ENCODE measurements at places on chromosomes 6 and 20.

DNA sequence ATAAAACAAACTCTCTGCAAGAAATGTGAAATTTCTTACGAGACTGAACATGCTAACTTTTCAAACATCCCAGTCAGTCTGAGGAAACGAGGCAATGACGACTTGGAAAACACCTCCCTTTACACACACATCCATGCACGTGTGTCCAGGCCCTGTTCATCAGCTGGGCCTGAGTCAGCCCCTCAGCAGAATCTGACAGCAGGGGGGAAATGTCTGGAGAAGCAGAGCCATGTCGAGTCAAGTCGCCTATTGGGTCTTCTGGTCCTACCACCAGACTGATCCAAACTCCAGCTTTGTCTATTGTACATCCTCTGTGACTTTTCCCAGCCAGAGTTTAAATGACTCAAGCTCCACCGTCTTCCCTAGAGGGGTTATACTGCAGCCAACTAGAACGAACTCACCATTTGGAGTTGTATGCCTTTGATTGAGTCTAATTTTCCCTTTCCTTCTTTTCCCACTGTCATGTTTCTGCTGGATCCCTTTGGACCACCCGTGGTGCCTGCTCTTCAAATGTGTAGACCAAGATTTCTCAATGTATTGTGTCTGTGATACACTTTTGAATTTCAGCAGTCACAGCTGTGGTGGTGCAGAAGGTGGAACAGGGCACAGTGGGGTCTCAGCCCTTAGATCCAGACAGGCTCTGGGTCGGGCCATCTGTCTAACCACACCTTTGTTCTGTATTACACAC is 254.0 kb downstream of the CDC5L start:
- no peak for DNase-seq

- DNase-seq = no peak
Observed at GRCh38 chr20:34817072-34817471, 8.4 kb downstream of the NCOA6 start.

- DNase-seq = no peak
Observed at GRCh38 chr20:1397710-1398109, 4.9 kb upstream of the FKBP1A start.

- DNase-seq = peak; percentile 44
Observed at GRCh38 chr20:17619351-17620093, 49.6 kb downstream of the DSTN start.

DNA sequence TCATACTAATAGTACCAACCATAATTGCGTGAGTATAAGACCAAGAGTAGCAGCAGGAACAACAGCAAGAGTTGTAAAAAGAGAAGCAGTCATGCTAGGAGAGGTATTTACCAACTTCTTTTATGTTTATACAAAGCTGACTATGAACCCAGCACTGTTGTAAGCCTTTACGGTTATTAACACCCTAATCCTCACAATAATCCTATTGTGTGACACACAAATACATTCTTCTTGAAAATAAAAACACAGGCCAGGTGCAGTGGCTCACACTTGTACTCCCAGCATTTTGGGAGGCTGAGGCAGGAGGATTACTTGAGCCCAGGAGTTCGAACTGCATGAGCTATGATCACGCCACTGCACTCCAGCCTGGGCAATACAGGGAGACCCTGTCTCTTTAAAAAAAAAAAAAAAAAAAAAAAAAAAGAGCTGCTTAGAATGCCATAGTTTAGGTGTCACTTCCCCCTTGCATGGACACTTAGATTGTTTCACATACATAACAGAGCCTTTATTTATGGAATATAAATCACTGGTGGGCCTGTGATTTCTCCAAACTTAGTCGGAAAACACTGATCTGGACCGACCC is 20.2 kb downstream of the HCK start:
- no peak for DNase-seq

DNA sequence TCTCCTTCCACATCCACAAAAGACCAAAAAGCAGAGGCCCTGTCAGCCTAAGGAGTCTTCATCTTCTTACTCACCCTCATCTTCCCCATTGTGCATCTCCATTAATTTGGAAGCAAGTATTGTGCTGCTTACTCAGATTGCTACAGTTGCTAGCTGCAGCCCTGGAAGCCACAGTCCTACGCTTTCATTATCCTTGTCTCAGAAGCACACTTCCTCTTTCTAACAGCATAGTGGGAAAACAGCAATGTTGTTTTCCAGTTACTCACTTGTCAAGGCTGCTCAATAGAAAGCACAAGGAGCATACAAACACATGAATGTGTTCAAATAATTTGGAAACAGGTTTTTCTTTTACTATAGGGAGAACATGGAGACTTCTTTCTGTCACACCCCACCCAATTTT is 76.6 kb upstream of the RBM24 start:
- DNase-seq = no peak

DNA sequence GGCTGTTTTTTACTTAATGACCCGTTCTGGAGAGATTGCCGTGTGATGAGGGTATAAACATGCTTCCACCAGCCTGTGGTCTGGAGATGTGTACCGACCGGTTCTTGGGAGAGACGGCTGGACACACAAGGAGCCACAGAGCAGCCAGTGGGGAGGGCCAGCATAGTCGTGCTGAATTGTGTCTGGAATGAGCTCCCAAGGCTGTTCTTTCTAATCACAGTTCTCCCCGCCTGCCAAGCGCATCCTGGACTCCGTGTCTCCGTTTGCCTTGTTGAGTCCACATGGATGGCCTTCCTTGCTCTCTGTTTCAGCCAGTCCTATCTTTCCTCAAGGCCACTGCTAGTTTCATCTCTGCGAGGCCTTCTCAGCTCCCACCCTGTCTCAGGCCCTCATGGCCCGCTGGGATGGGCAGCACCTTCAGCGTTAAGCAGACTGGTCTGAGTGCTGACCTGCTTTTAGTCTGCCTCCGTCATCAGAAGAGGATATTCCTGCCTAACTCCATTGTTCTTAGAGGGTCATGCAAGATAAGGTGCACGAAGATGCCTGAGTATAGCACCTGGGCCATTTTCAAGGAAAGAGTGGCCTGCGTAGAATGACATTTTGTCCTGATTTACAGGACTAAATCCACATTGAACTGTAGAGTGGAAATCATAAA is 20.6 kb downstream of the MANBAL start:
- no peak for DNase-seq

GRCh38 chr6:163707387-163708355 is 293.2 kb downstream of the QKI start:
- DNase-seq = no peak

DNA sequence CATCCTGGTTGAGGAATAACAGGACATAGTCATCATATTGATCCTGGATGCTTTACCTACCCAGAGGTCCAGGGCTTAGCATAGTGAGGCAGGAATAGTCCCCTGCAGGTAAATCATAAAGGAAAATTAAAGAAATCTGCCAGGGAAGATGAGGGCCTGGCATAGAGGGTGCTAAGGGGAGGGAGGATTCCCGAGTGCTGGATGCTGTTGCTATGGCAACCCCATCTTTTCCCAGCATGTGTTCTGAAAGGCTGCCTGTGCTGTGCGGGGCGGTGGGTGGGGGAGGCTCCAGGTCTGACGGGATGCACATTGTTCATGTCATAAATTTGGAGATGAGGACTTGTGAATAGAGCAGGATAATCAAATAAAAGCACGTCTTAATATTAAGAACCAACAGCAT is 212.6 kb upstream of the PCSK2 start:
- DNase-seq = no peak

DNA sequence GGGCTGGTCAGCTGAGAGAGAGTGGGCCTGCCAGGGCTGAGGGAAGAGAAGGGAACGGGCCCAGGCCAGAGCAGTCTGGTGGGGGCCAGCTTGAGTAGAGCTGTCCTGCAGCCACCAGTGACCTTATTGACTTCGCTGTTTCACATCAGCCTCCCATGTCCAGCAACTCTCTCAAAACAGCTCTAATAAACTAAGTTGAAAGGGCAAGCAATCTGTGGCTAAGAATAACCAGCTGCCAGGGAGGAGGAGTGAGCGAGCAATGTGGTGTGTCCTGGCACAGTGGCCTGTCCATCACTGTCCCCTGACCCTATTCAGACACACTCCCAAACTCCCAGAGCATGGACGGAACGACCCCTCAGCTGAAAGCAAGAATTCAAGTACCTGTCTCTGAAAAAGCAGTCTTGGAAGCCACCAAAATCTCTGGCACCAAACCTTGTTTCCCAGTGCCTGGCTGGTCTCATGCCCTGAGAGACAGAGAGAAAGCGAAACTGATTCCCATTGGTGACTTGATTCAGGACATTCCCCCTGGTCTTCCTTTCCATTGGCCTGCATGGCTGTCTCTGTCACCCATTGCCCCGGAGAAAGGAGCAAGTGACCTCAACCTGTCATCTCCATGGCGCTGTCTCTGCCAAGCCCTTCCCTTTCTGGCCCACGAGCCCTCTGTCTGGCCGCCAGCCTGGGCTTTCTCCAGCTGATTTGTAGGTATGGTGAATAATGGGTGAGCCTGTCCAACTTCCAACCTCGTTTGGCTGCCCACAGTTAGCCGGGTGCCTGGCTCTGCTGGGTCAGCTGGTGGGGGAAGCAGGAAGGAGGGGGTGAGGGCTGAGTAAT is at the start of gene DDO:
Gene DDO (minus strand): TSS at position 490 of the 831 bp plus-strand sequence. CDS start 2,113 bp downstream, outside the sequence.
- peak; percentile 99 for DNase-seq

DNA sequence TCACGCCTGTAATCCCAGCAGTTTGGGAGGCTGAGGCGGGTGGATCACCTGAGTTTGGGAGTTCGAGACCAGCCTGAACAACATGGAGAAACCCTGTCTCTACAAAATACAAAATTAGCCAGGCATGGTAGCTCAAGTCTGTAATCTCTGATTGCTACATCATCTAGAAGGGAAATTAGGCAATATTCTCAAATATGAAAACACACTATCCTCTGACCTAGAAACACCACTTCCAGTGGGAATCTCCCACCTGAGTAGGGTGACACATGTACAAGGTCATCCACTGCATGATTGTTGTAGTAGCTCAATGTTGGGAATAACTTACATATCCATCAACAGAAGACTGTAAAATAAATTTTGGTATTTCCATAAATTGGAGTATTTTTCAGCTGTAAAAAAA is 19.1 kb upstream of the SIRPD start:
- DNase-seq = no peak

DNA sequence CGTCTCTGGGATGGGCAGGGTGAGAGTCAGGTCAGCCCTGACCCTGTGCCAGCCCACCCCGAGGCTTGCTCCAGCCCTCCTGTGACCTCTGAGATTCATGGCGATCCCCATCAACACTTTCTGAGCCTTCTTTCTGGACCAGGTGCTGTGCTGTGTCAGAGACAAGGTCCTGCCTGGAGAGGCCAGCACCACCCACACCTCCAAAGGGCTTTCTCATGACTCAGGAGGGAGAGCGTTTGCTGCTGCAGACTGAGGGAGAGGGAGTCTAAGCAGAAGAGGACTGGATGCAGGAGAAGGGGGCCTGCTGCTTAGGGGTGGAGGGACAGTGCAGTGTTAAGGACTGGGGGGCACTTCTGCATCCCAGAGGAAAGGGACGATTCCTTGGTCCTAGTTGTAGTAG is 193.5 kb downstream of the LRFN2 start:
- DNase-seq = peak; percentile 24

DNA sequence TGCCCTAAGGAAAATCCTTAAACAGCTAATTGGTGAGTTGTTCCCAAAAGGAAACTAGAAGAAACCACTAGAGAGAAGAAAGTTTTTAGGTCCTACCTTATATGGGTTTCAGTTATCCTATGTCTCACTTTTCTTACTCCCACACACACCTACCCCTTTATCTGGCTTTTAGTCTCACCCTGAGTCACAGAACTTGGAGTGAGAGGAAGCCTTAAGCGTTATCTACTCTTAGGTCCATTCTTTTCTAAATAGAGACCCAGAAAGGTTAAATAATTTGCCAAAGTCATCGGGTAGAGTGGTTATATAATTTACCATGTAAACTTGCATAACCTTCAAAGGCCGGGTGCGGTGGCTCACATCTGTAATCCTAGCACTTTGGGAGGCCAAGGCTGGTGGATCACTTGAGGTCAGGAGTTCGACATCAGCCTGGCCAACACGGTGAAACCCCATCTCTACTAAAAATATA is 4.3 kb upstream of the RPP21 start:
- no peak for DNase-seq

DNA sequence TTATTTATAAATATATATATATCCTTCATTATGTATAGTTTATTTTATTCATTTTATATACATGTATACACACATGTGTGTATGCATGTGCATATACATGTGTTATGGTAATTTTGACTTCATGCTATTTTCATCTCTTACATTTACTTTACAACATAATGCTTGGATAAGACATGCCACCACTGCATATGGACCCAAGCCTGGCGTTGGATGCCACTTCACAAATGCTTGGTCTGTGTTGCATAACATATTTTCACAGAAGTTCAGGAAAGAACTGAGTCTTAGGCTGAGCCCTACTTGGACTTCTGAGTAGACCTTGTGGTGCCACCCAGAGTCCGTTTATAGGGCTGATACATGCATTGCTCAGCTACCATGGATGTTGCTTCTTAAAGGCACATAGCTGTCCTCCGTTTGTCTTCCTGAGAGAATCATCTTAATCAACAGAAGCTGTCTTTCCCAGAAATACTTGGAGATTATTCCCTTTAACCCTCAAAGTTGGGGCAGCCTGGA is 337.8 kb downstream of the BTBD3 start:
- DNase-seq = no peak

DNA sequence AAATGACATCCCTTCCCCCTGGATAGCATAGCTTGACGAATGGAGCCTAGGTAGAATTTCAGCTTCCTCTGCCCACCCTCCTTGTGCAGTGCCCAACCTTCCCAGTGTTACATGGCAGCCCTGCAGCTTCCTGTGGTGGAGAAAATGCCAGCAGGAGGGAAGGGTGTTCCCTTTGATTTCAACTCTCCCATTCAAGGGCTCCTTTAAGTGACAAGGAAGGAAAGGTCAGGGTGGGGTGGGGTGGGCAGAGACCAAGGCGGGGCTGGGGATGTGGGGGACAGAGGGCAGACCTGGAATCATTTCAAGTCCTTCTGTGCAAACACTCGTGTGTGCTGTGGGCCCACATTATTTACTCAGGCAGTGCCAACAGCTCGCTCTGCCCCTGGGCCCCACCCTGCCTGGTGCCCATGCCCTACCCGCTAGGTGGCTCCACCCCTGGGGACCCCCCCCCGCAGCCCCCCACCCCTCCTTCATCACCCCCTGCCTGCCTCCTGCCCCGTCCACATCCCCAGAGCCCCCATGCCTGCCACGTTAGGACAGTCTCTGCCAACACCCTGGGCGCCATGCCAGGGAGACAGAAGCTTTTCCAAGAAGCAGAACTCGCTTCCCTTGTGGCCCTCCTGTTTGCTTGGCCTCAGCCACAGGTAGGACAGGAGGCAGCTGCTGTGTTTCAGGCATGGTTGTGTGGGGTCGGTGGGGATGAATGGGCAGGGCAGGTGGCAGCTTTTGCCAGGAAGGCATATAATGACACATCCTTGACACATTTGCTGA is 9.4 kb downstream of the SPDEF start:
- DNase-seq = no peak

GRCh38 chr6:25377664-25378063 is 98.5 kb downstream of the CARMIL1 start:
- no peak for DNase-seq

DNA sequence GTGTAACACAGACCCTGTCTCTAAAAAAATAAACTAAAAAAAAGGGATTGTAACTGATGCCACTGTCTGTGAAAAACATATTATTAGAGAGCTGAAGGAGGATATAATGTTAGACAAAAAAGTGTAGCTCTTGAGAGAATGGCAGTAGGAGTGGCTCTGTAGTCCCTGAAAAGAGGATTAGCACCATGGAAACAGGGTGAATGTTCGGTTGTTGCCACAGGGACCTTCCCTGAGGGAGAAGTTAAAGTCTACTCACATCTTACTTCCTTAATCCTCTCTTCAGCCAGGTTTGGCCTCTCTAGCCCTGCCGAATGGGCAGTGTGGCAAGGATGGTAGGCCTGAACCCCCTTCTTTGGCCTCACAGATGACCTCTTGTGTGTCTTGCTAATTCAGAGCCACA is 12.1 kb downstream of the SCAND1 start:
- no peak for DNase-seq

Data from left lobe of liver (tissue), 2 donors.